ENCODE measurements at places on chromosomes 5 and 9. TPM values are rescaled to one million over a fixed set of nuclear protein-coding genes. Genes with fewer than 3 reads are reported as not detected.

Gene ADAMTS16
- total RNA-seq, result not detected

Gene TERT
- total RNA-seq, result 16.6 TPM

Gene COX7C
- total RNA-seq, result 547 TPM

Gene PRRX2
- total RNA-seq, result not detected

Gene GLDC
- total RNA-seq, result 2.5 TPM

DNA sequence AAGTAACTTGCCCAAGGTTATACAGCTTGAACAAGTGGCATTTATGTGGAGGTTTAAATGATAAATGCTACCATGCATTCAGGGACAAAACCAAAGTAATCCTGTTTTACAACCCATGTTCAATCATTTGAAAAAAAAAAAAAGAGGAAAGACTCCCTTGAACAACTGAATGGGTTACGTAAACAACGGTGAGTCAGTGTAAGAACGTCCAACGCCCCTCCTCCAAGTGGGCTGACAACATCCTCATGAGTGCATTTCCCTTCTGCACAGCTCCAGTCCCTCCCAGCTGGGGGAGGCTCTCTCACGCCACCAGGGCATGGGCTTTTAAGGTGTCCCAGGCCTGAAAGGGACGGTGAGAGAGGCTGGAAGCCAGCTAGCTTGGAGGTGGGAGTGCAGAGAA lies 90.0 kb downstream of the PRRT1B start:
- peak; percentile 69 for DNase-seq

DNA sequence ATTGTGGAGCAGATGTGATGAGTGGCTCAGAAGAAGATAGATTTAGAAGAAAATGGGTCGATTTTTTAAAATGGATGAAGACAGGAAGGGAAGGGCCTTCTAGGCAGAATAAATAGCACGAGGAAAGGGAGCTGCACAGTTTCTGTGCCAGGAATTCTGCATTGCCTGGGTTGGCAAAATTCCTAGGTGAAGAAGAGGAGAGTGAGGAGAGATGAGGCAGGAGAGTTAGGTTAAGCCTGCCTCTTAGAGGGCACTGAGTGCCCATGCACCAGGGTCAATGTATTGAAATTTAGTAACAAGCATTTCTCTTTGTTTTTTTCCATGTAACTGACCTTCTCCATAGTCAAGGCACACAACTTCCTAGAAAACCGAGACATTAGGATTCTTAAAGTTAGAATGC lies 159.5 kb downstream of the YTHDC2 start:
- DNase-seq, result no peak

DNA sequence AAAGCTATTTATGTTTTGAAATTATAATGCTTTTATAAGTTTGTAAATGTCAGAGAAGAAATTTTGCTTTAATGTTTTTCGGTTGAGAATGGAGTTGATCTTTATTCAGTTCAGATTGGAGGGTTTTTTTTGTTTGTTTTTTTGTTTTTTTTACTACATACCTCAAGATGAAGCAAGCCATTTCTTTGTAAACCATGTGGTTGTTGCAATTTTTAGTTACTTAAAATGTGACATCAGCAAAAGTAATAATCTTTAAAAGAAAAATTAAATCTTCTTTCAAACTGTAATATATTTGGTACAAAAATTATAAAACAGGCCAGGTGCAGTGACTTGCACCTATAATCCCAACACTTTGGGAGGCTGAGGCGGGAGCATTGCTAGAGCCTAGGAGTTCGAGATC lies 102.6 kb downstream of the CDC42SE2 start:
- no peak for DNase-seq

GRCh38 chr5:137921931-137922330 lies 32.7 kb downstream of the PKD2L2 start:
- no peak for DNase-seq

- no peak for DNase-seq
Measured at GRCh38 chr5:90368454-90369246, 40.9 kb downstream of the CETN3 start.

- DNase-seq, result no peak
Measured at GRCh38 chr5:162512935-162513565, 445.5 kb downstream of the GABRG2 start.
